Activated CD4-positive, alpha-beta T cell treated with anti-CD3 and anti-CD28 coated beads, Interleukin-2, amount 50 U/mL, for 4 hours (primary cell): ENCODE measurements at places on chromosomes 11 and 22.
A peak's percentile ranks its signal among the peaks of the same experiment; 100 is the strongest.

GRCh38 chr22:20380486-20380885 is 13.5 kb upstream of the ZNF74 start:
- no peak for DNase-seq

DNA sequence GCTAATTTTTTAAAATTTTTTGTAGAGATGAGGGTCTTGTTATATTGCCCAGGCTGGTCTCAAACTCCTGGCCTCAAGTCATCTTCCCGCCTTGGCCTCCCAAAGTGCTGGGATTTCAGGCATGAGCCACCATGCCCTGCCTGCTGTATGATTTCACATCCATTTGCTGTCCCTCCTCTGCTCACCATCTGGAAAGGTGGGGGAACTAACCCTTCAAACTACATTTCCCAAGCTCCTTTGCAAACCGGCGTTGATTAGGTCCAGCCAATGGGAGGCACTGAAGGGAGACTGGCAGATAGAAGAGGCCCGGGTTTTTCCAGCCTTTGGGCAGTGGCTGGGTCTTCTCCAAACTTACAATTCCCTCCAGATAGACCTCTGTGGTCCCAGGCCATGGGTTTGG is 19.3 kb downstream of the RFPL1 start:
- DNase-seq: no peak

GRCh38 chr11:120649316-120649715 is 137.8 kb downstream of the GRIK4 start:
- DNase-seq: no peak

DNA sequence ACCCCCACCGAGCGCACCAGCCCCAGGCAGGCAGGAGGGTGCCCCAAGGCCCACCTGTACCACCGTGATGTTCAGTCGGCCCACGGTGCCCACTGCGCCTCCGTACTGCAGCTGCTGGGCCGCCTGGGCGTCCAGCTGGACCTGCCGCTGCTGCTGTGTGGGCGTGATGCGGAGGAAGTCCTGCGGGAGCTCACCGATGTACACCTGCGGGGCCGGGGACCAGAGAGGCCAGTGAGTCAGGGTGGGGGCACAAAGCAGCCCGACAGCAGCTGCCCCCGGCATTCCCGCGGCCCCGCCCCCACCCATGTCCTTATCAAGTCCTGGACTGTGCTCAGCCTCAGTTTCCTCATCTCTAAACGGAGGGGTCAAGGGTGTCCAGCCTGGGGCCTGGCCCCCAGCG is 13.8 kb downstream of the TOLLIP start:
- DNase-seq: no peak

DNA sequence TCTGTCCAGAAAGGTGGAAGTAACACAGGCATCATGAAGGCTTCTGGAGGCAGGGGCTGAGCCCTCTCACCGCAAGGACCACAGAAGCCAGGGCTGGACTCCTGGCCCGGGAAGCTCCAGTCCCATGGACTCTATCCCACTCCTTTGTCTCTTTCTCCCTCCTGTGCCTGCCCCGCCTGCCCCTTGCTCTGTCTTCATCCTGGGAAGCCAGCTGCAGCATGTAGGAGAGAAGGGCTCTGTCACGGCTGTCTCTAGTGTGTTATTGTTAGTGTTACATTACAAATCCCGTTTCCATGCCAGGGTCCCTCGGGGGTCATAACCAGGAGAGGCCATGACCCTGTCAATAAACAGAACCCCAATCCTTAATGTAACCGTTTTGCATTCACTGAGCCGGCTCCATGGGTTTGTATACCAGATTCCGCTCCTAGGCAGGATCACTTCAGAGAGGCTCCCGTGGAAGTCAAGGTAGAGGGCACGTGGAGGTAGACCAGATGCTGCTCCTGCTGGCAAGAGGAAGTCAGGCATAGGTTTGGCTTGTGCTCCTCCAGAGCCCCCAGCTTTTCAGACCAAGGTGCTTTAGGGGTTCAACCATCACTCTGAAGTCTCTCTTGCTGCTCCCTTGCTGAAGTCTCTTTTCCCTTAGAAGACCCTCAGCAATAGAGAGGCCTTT is 293.2 kb downstream of the ETS1 start:
- DNase-seq: no peak

DNA sequence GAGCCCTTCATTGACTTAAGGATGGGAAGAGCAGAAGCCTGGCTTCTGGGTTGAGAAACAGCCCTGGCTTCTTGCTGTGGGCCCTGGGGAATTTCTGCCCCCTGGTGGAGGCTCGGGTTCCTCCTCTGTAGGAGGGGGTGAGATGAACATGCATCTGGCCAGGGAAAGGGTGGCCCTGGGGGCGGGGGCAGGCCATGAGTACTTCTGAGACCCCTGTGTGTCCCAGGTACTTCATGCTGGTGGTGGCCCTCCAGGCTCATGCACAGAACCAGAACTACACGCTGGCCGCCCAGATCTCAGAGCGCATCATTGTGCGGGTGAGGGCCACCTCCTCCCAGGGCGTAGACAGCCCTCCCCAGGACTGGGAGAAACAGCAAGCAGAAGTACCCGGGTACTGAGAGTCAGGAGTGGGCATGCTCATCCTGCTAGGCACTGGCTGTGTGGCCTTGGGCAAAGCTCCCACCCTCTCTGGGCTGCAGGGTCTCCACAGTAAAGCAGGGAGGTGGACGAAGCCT is 15.8 kb downstream of the TMEM258 start:
- peak; percentile 44 for DNase-seq

DNA sequence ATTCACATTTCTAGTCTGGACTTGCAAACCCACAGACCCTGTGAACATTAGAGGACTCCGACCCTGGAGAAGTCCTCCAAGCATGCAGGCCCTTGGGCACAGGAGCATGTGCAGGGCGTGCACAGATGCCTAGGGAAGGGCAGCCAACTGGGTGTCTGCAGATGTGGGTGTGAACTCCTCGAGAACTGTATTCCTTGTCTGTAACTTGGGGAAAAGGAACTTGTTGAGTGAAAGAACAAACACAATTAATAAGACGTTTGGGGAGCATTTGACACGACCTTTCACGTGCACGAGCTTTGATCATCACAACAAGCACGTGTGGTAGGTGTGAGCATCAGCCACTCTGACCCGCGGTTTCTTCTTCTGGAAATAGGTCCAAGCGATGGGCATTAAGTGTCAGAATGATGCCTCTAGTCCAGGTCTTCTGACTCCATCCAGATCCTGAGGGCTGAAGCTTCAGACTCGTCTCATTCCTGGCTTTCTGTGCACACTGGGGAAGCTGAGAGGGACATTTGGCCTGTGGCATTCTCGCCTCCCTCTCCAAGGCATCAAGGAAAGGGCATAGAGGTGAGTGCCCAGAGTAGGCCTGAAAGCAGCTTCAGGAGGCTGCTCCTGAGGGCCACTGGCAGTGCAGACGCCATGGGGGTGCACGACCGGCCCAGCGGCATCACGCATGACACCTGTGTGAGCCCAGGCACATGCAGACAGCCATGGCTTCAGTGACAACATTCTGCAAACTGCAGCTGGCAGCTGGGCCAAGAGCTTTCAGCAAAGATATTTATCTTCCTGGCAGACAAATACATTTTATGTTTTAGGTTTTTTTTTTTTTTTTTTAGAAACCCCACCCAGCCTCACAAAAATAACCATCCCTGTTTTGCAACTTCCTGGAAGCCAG is 32.5 kb downstream of the ALX4 start:
- no peak for DNase-seq

GRCh38 chr11:58647141-58647699 is 24.8 kb downstream of the CNTF start:
- no peak for DNase-seq

DNA sequence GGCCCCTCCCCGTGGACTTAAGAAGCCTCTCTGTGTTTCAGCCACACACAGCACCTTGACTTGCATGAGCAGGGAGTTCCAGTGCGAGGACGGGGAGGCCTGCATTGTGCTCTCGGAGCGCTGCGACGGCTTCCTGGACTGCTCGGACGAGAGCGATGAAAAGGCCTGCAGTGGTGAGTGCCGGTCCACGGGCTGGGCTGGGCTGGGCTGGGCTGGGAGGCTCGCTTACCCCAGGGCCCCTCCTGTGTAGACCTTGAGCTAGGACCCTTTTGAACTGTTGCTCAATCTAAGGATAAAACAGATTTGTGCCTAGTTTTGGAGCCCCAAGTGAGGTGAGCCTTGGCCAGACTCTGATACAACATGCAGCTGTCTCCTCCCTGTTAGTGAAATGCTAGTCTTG is 151.4 kb upstream of the SORL1-AS1 start:
- no peak for DNase-seq

DNA sequence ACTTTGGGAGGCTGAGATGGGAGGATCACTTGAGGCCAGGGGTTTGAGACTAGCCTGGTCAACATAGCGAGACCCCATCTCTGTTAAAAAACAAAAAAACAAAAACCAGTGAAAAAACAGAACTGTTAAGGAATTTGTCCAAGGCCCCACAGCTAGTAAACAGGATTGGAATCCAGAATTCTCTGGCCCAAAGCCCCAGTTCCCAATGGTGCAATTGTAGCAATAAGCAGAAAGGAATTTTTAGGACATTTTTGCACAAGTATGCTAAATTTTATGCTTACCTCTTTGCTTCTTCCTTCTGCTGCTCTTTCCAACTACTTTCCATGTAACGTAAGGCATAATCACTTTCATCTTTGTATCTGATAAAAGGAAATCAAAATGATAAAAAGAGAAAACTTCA is 11.6 kb downstream of the MISFA start:
- DNase-seq: no peak

GRCh38 chr11:126465573-126466188 is 110.2 kb downstream of the ST3GAL4 start:
- no peak for DNase-seq

GRCh38 chr11:67276781-67277230 is 10.5 kb downstream of the GRK2 start:
- DNase-seq: no peak

- DNase-seq: no peak
These were observed 12.5 kb downstream of the CBX7 start for GRCh38 chr22:39139933-39140332.

DNA sequence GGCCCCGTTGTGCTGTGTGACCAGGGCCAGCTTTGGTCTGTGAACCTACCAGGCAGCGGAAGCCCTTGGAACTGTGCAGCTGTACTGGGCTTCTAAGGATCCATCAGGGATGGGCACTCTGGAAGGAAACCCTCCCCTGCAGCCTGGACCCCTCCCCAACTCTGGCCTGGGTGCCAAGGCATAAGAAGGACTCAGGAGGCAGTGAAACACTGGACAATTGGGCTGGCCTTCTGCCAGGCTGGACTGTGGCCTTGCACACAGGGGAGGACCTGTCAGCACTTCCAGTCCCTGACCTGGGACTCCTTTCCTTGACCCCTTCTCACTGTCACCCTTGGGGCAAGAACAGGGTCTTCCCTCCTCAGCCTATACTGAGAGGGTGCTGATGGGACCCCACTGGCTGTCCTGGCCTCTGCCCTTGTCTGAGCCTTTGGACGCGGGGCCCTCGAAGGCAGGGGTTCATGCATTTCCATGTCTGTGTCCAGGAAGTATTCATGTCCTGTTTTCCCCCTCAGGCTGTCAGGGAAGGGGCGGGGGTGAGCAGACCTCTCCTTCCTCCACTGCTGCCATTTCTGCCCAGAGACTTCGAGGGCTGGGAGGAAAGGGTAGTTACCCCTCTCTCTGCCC is 39.6 kb downstream of the PDE2A start:
- DNase-seq: no peak
